ENCODE measurements at places on chromosomes 5 and 9.

- DNase-seq = no peak
Measured at GRCh38 chr5:174501461-174502069, 222.8 kb upstream of the MSX2 start.

DNA sequence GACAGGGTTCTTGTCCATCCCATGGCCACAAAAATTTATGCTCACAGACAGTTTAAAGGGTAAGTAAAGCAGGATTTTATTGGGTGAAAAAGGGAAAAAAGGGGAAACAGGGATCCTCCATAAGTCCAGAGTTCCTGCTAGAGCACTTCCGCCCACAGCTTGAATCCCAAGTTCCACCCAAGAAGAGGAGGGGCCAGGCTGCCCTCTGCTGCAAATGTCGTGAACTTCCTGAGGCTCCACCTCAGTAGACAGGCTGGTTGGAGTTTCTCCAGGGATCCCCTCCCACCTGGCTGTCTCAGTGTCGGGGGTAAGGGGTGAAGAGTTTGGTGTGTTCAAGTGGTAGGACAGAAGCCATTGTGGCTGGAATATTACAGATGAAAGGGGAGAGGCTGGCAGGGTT is 275.0 kb upstream of the SGCD start:
- no peak for DNase-seq

DNA sequence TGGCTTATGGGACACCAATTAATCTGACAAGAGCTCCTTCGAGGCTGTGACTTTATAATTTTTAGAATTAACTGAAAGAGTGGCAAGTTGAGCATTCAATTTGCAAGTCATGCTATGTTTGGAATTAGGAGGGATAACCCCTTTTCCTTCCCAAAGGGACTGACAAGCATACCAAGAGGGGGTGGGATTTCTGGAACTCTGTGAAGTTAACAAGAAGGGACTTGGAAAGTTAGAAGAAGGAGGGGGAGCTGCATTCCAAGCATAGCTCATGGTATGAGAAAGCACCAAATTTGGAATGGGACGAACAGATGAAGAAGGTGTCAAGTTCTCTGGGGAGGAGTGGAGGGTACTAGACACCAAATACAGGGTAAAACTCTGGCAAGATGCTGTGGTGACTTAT is 8.9 kb upstream of the PALM2AKAP2 start:
- DNase-seq = no peak

GRCh38 chr5:159409801-159410200 is 79.5 kb upstream of the IL12B start:
- DNase-seq = no peak

GRCh38 chr5:67416133-67416937 is 219.7 kb upstream of the CD180 start:
- DNase-seq = no peak

GRCh38 chr9:69223605-69224004 is 49.5 kb downstream of the TJP2 start:
- no peak for DNase-seq

- no peak for DNase-seq
Measured at GRCh38 chr5:143395638-143396352, 7.7 kb downstream of the NR3C1 start.

GRCh38 chr9:109811876-109812275 is 31.9 kb downstream of the PALM2AKAP2 start:
- no peak for DNase-seq

DNA sequence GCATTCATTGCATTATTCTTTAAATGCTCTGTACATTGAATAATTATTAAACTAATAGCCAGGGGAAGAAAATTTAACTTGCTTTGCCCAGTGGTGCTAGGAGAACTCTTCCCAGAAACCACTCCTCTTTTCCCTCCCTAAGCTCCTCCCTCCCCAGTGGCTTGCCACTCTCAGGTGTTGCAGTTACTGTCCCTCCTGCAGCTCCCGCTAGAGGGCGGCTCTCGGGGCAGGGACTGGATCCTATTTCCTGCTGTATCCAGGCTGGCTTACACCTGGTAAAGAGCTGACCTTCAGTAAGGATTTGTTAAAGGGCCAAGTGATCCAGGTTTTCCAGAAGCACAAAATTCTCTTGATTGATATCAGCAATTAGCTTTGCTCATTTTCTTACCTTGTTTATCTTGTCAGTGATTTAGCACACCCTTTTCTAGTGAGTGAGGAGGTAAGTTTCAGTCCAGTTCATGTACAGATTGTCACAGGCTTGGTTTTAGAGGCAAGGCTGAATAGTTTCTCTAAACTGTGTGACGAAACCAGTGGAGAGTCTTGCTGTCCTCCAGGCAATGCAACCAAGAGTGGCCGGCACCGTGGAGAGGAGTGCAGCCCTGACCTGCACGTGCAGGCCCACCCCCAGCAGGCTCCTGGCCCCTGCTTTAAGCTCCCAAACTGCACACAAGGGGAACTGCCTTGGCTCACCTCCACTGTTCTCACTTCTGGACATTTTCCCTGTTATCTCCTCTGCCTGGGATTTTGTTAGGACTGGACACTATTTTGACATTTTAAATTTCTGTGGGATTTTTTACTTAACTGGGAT is 423.8 kb downstream of the SPOCK1 start:
- no peak for DNase-seq

DNA sequence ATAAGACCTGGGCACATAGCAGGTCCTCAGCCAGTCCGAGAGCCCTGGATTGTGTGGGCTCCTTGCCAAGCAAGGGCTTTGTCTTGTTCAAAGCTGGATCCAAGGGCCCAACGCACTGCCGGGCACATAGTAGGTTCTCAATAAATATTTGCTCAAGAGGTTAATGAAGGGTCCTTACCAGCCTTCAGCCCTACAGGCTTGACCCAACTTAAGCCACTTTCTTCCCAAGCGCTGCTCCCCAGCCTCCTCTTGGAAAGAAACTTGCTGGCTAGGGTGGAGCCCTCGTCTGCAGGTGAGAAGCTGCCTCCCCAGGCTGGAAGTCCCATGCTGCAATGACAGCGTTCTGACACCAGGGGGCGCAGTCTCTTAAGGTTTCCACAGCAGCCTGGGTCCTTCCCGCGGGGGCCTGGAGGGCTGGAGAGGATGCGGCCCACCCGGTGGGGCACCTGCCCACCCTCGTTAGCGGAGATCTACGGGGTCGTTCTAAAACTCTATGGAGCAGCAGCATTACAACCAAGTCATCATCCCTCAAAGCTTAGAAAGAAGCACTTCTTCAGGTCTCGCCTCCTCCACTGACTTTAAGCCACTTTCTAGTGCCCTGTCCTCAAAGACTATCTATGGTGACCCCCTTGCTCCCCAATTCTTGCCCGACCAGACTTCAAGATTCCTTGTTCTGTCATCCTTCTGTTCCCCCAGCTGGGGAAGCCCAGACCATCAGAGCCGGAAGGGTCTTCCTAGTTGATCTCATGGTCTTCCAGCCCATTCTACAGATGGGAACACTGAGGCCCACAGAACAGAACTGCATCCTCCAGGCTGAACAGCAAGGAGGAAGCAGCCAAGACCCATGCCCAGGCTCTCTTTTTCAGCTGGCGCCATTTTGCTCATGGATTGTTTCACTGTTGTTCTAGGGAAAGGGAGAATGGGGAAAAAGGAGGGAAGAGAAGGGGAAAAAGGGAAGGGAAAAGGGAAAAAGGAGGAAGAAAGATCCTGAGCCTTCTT is 115.4 kb downstream of the LHX2 start:
- DNase-seq = peak; percentile 32

DNA sequence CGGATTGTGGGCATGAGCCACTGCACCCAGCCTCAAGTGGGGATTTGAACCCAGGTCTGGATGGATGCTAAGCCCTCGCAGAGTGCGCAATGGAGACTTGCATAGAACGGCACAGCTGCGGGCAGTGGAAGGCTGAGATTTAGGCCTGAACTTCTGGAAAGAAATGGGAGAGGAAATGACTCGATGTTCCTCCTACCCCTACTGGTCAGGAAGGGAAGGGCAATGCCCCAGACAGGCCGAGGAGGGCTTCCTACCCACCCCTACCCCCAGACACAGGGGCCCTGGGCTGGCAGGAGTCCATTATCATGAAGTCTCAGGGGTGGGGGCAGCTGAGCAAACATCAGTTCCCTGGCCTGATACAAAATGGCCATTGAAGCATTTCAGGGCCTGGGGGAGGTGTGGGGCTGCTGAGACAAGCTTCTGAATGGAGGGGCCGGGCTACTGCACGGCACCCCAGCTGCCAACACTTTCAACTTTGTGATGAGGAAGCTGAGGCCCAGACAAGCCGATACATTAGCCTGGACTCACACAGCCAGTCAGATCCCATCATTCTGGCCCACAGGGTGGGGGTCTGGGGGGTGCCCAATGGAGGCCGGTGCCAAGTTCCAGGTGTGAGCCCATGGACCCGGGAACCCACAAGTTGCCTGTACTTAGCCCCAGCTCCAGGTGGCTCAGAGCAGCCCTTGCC is 13.5 kb upstream of the WDR38 start:
- DNase-seq = no peak

All from activated CD4-positive, CD25-positive, alpha-beta regulatory T cell (primary cell).